ENCODE measurements at places on chromosomes 6 and 20.

DNA sequence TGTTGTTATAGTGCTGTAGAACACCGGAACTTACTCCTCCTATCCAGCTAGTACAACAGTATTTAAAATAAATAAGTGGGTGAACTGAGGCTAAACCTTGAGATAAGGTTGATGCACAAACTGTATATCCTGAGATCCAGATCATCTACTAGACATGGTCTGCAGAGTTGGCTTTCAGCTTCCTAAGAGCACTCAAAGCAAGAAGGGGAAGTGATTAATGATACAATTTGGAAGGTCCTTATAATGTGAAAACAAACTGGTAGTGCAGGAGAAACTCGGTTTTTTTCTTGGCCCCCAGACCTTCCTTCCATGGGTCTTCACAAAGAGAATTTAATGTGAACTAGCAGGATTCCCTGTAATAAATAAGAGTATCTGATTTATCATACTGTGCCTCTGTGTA, 27.4 kb upstream of the RREB1 start:
- no peak for DNase-seq

GRCh38 chr6:169932491-169932890, 181.1 kb downstream of the ERMARD start:
- no peak for DNase-seq

DNA sequence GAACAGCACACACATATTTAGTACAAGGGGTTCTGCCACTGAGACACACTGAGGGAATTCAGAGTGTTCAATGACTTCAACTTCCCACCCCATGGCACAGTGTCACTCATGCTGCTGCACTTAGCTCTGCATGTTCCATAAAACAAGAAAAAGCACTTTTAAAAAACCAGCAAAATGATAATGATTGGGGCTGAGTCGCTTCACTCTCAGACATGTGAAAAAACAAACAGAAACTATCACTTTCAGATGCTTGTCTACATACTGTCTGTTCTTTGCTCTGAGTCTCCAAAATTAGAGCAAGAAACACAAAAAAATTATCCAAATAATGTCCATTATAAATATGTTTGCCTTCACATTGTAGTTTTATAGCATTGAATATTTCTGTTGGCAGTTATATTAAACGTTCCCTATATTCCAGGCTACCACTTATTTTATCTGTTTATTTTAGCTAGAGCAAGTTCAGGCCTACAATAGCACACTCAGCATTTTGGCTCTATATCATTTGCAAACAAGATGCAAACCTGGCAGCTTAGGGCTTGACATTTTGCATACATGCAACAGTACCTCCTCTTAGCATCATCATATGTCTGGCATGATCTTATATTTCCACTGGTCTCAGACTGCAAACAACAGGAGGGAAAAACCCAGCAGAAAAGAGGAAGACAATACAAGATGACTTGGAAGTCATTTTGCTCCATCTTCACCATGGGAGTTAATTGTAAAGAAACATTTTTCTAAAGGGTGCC, 398.8 kb downstream of the HACE1 start:
- DNase-seq, result no peak

DNA sequence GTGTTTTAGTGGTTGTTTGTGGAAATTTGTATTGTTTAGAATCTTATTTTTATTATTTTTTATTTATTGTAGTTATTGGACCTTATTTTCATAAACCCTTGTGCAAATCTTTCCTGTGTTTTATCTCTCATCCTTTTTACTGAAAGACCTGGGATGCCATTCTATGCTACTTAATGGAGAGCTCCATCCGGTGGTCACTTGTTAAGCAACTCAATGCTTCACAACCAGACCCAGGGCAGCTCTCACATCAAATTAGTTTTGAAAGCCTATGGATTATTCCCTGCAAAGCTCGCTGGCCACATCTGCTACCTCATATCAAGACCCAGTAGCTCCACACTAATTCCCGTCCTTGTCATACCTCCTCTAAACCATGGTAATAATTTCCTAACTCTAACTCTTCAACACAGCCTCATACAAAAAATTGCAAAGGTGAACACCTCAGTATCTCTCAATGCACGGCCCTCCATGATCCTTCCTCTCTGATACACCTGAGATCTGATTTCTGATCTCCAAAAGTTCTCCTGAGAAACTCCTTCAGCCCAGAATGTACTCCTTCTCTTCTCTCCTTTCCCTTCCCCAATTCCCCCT, 296.6 kb upstream of the MANEA start:
- no peak for DNase-seq

DNA sequence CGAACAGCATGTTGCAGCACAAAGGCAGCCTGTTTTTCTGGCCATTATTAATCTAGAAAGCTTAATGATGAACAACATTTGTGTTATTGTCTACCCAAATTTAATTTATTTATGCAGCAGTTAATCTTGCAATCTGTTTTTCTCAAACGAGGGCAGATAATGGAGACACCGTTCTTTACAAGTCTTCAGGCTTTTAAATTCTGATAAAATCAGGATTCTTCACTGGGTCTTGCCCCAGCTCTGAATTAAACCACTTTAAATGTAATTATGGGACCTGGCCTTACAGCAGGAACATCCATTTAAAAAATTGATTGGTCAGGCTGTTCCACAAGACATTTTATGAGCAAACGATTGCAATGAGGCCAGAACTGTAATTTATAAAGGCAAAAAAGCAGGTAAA, 26.5 kb upstream of the INSM1 start:
- no peak for DNase-seq

DNA sequence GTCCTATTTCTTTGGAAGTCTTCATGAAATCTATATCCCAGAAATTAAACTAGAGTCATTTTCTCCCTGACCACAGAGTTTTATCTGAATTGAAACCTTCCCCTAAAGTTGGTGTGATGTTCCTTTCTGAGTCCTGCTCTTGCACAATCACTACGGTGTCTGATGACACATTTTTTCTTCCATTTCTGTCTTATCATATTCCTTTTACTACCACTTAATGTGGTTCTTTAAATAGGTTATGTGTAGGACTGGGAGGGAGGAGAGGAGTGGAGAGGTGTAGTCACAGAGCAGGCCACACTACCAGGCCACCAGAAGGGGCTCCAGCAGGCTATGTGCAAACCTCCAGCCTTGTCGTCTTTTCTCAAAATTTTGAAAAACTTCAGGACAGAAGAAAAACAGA, 39.7 kb upstream of the ATXN1 start:
- DNase-seq, result no peak

GRCh38 chr6:28277746-28278145, 3.6 kb upstream of the PGBD1 start:
- DNase-seq, result no peak

- no peak for DNase-seq
These were observed 116.6 kb downstream of the JARID2 start for GRCh38 chr6:15362274-15363160.

GRCh38 chr6:21596145-21596948, 2.8 kb downstream of the SOX4 start:
- DNase-seq, result peak; percentile 65

- peak; percentile 54 for DNase-seq
These were observed 120.8 kb upstream of the PTPN1 start for GRCh38 chr20:50389438-50389807.

Data from heart left ventricle (tissue), 16 donors.